Muscle of leg (tissue), 16 donors: ENCODE measurements at places on chromosomes 11 and 22. TPM values are rescaled to one million over a fixed set of nuclear protein-coding genes. Genes with fewer than 3 reads are reported as not detected.

OR51I1 gene
- total RNA-seq = not detected

MMP8 gene
- 0.13 TPM for total RNA-seq

DNA sequence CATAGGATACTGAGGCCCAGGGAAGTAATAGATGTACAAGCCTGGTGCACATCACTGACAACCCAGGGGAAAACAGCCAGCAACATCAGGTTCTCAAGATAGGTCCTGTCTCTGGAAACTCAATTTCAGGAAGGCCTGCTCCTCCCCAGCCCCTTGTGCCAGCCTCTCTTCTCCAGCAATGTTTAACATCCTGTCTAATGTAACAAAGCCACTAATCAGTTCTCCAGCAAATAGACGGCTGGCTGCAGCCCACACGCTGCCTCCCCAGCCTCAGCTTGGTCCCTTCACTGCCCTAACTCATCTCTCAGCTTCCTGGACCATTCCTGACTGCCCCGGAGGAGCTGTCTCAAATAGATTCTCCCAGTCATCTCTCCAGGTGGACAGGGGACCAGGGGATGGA, 37.8 kb downstream of the RPL27A start:
- peak; percentile 70 for DNase-seq

DNA sequence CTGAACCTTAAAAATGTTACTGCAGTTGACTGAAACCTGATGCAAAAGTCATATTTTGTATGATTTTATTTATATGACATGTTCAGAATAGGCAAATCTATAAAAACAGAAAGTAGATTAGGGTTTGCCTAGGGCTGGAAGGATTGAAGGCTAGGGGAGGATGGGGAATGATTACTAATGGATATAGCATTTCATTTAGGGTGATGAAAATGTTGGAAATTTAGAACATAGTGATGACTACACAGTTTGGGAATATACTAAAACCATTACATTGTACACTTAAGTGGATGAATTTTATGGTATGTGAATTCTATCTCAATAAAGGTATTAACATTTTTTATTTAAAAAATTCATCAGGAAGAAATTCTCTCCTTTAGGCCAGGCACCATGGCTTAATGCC, 22.9 kb upstream of the PAFAH1B2 start:
- no peak for DNase-seq

- DNase-seq = peak; percentile 65
These were observed 130.7 kb downstream of the MN1 start for GRCh38 chr22:27670701-27671412.

- peak; percentile 68 for DNase-seq
These were observed 16.2 kb downstream of the PIWIL3 start for GRCh38 chr22:24758164-24758799.

APOL1 gene
- 2.3 TPM for total RNA-seq

- DNase-seq = no peak
These were observed 89.5 kb downstream of the KCNQ1 start for GRCh38 chr11:2534134-2534956.

SCN3B gene
- total RNA-seq = 12.8 TPM

DNA sequence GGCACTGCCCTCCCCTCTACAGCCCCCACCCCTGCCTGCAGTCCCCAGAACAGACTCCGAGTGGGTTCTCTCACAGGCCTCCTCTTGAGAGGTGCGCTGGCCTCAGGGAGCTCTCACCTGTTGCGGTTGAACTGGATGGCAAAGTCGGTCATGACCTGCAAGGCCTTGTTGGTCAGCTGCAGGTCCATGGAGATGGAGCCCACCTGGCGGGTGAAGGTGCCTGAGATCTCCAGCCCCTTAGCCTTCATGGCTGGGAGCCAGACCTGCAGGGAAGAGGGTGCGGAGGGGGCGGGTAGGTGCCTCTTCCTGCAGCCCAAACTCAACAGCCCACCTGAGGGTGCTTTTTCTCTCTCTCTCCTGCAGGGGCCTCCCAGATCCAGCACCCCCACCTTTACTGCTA, 18.7 kb upstream of the RASL10A start:
- DNase-seq = no peak

FGF19 gene
- total RNA-seq = 0.44 TPM

DNA sequence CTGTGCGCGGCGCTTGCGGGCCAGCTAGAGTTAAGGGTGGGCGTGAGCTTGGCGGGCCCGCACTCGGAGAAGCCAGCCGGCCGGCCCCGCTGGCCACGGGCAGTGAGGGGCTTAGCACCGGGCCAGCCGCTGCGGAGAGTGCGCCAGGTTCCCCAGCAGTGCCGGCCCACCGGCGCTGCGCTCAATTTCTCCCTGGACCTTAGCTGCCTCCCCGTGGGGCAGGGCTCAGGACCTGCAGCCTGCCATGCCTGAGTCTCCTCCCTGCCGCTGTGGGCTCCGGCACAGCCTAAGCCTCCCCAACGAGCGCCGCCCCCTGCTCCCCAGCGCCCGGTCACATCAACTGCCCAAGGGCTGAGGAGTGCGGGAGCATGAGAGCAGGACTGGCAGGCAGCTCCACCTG, 5.2 kb upstream of the PES1 start:
- DNase-seq = no peak

- DNase-seq = no peak
These were observed 14.3 kb downstream of the ATP5MG start for GRCh38 chr11:118415739-118416068.

DNA sequence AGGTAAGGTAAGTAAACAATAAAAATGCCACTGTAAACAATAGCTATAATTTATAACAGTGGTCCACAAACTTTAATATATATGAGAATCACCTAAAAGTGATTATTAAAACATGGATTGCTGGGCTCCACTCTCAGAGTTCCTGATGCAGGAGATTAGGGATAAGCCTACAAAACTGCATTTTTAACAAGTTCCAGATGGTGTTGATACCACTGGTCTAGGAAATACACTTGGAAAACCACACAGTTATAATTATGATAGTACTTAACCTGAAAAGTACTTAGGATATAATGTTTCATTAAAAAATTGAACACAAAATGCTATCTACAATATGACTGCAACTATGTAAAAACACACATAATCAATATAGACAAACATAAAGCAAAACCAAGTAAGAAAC, 20.4 kb downstream of the FCHSD2 start:
- no peak for DNase-seq

PES1 gene
- 45.6 TPM for total RNA-seq

MIAT gene
- total RNA-seq = 0.22 TPM
